Hindlimb muscle (tissue), 1 donor: ENCODE measurements at places on chromosomes 11 and 22. TPM values are rescaled to one million over a fixed set of nuclear protein-coding genes. Genes with fewer than 3 reads are reported as not detected.

Gene RRP8
- 22.3 TPM for polyA plus RNA-seq

Gene C11orf87
- 0.21 TPM for polyA plus RNA-seq

Gene RBMXL2
- not detected for polyA plus RNA-seq

Gene MISFA
- polyA plus RNA-seq, result 8.1 TPM

Gene ABTB2
- polyA plus RNA-seq, result 8.7 TPM
